Non-pigmented ciliary epithelial cell (primary cell): ENCODE measurements at places on chromosomes 1 and 21.

GRCh38 chr1:4319496-4319895, 334.9 kb upstream of the AJAP1 start:
- DNase-seq = no peak

- no peak for DNase-seq
These were observed 93.6 kb downstream of the ZNF281 start for GRCh38 chr1:200316148-200316803.

GRCh38 chr1:28173151-28173979, 3.1 kb downstream of the PTAFR start:
- no peak for DNase-seq

DNA sequence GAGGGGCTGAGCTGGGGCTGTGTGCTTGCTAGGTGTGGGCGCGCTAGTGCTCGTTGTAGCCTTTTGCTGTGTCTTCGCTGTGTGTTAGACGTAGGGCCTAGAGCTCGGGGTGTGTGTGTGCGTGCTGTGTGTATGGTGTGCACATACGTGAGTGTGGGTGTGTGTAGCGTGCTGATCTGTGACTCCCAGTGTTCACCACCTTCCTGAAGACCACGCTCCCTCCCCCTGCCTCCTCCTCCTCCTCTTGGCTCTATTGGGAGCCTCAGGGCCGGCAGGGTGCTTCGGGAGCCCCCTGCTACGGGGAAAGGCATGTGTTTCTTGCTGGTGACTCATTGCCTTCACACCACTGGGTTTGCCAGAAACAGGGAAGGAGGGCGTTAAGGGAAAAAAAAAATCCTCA, 9.4 kb upstream of the KCNC4 start:
- DNase-seq = no peak

GRCh38 chr1:244822878-244823277, 12.6 kb upstream of the COX20 start:
- DNase-seq = no peak

DNA sequence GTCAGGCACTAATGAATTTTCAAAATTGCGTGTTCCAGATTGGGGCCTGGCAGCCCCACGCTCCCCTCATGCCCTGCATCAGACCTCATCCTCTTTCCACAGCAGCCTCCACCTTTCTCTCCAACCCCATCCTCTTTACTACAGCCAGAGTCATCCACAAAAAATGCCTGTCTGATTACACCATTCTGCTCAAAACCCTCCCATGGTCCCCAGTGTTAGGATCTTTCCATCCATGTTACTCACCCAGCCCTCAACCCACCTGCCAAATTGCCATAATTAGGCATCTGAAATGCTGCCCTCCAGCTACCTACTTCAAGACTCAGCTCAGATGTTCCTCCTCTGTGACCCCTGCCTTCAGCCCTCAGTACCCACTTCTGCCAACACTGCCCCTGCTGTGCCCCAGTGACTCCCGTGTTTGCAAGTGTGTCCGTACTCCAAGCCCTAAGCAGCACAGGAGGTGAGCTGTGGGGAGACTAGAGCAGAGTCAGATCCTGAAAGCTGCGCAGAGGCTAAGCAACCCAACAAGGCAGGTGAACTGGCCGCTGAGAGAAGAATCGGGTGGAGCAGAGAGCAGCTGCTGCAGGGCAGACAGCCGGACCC, 715 bp upstream of the ARTN start:
- no peak for DNase-seq

DNA sequence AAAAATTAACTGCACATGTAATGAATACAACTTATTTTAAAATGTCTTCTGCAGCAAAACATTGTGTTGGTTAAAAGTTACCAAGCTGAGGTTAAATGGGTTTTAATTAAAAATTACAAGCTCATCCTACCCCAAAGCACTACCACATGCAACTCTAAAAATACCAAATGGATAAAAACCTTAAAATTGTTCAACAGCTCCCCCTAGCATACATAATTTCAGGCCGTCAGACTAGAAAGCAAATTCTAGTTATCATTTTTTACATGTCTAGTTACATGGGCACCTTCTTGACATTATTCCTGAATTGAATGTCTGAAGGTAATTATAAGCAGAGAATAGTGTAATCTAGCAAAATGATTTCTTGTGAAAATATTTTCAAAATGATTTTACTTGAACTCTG, 176.5 kb downstream of the C1orf21 start:
- DNase-seq = no peak

DNA sequence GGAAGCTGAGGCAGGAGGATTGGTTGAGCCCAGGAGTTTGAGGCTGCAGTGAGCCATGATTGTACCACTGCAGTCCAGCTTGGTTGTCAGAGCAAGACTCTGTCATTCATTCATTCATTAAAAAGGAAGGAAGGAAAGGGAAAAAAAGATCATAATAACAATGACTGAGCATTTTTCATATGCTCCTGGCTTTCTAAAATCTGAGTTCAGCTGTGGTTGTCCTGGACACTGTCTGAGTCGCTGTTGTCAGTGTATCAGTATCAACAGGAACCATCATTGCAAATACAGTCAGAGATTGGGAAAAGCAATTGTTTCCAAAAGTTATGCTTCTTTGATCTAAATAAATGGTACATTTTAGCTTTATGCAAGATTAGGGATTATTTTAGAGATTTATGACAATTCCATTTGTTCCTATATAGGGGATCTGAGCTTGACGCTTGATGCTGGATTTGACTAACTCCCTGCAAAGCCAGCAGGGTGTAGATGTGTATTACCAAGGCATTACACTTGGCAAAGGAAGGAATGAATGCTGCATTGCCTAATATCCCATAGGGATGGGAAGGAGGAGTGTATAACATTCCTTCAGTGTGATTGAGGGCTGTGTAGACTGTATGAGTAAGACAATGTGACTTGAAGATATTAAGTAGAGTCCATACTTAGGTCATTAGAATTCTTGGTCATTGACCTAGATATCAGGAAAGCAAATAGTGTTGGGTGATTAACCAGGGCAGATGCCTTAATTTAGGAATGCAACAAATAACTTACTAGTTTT, 100.2 kb downstream of the DISP1 start:
- no peak for DNase-seq

GRCh38 chr1:228923973-228924686, 188.9 kb downstream of the RHOU start:
- DNase-seq = no peak

DNA sequence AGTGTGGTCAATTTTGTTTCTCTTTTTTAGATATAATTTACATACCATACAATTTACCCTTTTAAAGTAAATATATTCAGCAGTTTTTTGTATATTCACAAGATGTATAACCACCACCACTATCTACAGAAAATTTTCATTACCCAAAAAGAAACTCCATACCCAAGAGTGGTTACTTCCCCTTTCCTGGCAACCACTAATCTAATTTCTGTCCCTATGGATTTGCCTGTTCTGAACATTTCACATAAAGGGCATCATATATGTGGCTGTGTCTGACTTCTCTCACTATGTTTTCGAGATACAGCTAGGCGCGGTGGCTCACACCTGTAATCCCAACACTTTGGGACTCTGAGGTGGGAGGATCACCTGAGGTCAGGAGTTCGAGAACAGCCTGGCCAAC, 13.6 kb downstream of the PACC1 start:
- no peak for DNase-seq

- DNase-seq = peak; percentile 37
These were observed 427.7 kb upstream of the RUNX1 start for GRCh38 chr21:35476621-35477395.

DNA sequence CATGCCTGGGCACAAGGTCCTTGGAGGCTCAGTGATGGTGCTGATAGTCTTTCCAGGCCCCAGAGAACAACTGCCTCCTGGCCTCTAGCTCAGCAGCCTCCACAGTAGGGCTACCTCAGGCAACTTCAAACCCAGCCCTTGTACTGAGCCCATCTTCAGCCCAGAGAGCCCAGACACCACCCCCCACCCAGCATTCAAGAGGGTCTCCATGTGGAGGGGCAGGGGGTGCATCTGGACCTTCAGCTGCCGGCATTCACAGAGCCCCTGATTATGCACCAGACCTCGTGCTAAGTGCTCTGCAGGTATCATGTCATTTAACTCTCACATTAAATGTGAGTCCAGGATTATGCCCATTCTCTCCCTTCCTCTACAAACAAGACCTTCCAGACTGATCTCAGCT, 197.0 kb upstream of the ZC3H12A start:
- DNase-seq = no peak

- no peak for DNase-seq
These were observed 780 bp upstream of the RBM15 start for GRCh38 chr1:110338309-110338885.

- DNase-seq = no peak
These were observed 272.4 kb downstream of the DUSP10 start for GRCh38 chr1:221469476-221469875.

GRCh38 chr1:30888391-30888790, 20.2 kb downstream of the SDC3 start:
- peak; percentile 87 for DNase-seq

DNA sequence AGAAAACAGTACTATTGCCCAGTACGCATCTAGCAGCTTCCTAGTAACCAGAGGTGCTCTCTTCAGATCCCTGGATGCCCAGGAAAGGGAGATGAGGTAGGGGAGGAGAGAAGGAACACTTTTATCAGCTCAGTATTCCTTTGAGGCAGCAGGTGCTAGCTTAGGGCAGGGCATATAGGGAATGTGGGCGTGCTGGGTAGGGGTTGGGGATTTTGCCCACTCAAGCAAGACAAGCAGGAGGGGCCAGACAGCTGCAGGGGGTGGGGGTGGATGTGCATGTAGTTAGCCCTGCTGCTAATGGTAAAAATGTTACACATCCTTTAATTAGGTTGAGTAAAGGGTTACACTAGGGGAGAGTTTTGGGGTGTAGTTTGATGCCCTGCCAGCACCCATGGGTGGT, 18.1 kb upstream of the AVPR1B start:
- DNase-seq = no peak

- DNase-seq = no peak
These were observed 749 bp upstream of the EFHD2 start for GRCh38 chr1:15408890-15409387.

DNA sequence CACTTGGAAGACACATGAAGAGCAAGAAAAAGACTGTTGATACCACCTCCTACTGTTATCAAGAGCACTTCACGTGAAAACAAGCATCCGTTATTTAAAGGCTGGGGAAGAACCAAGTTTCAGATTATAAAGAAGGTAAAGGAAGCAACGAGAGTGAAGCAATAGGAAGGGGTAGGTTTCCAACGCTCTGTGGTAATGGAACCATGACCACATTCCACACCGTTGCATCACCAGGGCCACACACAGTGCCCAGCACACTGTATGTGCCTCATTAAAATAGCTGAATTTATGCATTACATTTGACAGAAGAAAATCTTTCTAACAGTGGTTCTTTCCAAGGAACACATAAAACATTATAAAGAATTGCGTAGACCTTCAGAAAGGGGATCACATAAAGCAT, 435.8 kb downstream of the MRPL39 start:
- no peak for DNase-seq

GRCh38 chr1:246790833-246791232, 66.6 kb downstream of the SCCPDH start:
- DNase-seq = no peak

DNA sequence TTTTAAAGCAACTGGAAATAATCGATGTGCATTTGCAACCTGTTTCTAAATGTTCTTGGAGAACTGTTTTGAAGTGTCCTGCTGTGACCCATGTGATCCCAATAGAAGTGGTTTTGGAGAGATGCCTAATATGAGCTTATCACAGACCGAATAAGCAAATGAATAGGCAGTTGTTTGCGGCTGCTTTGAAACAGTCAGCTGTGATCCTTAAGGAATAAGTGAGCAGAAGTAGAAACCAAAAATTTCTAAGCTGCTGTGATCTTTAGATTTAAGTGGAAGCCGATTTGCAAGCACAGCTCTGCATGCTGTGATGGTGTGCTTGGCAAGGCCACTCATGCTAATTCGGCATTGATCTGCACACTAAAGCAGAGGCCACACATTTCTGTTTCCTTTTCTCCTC, 329.5 kb upstream of the DUSP10 start:
- no peak for DNase-seq

- no peak for DNase-seq
These were observed 7.4 kb downstream of the HCRTR1 start for GRCh38 chr1:31624731-31625514.

DNA sequence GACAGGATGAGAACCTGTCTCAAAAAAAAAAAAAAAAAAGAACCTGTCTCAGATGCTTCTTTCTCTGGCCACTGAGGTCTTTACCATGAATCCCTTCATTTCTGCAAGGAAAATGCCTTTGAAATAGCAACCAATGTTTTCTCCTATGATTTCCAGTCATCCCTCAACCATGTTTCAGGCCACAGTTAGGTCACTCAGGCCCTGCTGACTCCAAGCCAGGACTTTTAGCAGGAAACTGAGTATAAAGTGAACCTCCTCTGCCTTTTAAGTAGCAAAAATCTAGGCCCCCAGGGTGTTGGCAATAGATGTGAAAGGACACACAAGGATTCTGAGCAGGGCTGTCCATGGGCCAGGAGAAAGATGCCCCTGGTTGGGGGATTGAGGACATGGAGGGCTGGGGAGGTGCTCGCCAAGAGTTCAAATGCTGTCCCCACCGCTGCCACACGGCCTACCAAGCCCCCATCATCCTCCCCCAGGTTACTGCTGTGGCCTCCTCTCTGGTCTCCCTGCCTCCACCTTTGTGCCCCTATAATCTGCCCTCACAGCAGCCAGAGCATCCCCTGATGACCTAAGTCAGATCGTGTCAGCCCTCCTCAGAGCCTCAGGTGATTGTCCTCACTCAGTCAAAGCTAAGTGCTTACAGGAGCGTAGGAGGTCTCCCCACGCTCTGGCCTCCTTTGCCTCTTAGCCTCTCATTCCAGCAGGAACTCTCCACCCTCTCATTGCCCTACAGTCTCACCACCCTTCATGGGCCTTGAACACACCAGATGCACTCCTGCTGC, 54.6 kb downstream of the MATN1 start:
- no peak for DNase-seq

DNA sequence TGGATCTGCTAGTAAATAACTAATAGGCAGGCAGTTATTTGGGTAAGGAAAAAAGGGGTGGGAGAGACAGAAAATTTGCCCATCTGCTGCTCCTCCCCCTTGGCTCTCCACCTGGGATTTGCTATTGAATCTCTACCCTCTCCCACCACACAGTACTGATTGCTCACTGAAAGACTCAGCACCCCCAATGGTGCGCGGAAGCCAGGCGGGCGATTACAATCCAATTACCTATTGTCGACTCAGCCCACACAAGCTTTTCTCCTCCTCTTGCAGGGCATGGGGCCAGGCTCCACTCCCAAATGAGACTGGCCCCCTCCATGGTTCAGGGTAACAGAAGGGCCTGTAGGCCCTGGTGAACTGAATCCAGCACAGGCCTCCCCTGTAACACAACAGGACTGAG, 2.7 kb upstream of the HMGN2 start:
- no peak for DNase-seq

GRCh38 chr1:45430490-45430889, 60.5 kb downstream of the TESK2 start:
- DNase-seq = no peak

DNA sequence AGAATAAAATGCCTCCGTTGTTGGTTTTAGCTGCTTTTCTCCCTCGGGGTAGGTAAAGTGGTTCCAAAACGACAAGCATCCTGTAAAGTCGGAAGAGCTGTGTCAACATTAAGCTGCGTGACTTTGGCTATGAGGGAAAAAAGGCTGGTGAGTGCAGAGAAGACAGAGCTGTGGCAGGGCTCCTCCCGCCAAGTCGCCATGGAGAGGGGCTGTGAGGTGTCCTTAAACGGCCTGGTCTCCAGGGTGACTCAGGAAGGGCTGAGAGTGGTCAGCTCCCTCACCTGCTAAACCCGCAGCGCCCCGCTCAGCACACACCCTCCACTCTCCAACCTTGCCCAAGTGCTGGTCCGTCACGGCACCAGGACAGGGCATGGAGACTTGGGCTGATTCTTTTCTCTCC, 91.6 kb upstream of the SAMD11 start:
- DNase-seq = no peak
